Mammary epithelial cell (primary cell): ENCODE measurements at places on chromosomes 2 and 18.
A peak's percentile ranks its signal among the peaks of the same experiment; 100 is the strongest.

- DNase-seq, result no peak
Measured at GRCh38 chr2:185202381-185202780, 536.2 kb upstream of the FSIP2 start.

DNA sequence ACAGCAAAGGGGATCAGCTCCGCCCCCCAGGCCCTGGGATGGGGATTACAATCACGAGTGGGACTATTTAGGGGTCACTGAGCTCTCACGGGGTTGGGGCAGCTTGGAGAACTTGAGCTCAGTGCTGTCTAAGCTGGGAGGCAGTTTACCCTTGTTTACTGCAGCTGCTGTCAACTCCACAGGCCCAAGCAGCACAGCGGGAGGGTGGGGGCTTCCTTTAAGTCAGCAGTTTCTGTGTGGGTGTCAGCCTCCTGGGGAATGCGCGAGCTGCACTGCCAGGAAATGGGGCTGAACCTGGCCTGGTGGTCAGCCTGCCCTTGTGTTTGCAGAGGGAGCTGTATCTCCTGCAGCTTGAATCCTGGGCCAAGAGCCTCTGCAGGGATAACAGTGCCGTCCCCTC lies 29.8 kb downstream of the TOGARAM2 start:
- no peak for DNase-seq

DNA sequence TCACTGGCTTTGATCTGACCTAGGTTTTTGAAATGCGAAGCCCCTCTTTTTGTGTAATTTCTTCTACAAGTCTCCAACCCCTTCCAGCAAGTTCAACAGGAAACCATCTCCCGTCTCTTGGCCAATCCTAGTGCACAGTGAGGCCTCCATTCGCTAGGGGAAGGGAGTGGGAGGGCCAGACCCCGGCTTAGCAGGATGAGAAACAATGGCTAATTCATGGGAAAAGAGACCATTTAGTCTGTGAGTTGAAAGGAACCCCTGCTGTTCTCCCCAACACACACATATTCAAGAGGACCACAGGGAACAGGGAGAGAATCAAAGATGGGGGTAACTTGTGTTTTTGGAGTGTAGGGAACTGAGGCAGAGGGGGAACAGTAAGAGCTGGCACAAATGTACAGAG lies 83.0 kb downstream of the RTN4 start:
- DNase-seq, result no peak

- DNase-seq, result no peak
Measured at GRCh38 chr2:163200741-163201140, 362.2 kb upstream of the KCNH7 start.

- no peak for DNase-seq
Measured at GRCh38 chr2:42890791-42891355, 98.5 kb upstream of the HAAO start.

DNA sequence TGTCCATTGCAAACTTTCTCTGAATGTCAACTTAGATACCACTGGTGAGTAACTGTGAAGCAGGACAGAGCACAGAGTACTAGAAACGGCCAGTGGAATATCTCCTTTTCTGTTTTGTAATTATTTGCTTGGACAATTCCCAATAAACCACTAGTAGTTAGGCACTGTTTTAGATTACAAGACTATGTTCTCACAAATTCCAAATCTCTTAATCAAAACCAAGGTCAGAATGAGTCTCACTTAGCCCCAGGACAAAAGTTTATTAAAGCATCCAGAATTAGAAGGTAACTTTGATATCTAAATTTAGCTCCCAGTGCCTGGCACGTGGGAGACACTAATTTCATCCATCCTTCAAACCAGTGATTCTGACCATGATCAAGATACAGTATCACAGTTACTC lies 89.0 kb downstream of the ZNF521 start:
- DNase-seq, result peak; percentile 5

DNA sequence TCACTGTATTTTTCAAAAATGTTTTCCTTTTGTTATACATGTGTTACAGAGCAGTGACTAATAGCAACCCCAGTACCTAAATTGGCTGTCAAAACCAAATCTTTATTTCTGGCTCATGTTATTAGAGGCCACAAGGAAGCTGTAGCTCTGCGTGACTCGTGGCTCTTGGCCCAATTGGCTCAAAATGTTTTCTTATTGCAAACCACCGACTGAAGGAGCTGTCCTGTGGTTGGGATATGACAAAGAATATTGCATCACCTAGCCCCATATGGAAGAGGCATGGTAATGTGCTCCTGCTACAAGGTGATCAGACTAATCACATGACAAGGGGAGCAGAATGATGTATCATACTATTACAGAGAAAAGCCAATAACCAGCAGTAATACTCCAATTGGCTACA lies 1058.5 kb downstream of the CBLN2 start:
- no peak for DNase-seq

DNA sequence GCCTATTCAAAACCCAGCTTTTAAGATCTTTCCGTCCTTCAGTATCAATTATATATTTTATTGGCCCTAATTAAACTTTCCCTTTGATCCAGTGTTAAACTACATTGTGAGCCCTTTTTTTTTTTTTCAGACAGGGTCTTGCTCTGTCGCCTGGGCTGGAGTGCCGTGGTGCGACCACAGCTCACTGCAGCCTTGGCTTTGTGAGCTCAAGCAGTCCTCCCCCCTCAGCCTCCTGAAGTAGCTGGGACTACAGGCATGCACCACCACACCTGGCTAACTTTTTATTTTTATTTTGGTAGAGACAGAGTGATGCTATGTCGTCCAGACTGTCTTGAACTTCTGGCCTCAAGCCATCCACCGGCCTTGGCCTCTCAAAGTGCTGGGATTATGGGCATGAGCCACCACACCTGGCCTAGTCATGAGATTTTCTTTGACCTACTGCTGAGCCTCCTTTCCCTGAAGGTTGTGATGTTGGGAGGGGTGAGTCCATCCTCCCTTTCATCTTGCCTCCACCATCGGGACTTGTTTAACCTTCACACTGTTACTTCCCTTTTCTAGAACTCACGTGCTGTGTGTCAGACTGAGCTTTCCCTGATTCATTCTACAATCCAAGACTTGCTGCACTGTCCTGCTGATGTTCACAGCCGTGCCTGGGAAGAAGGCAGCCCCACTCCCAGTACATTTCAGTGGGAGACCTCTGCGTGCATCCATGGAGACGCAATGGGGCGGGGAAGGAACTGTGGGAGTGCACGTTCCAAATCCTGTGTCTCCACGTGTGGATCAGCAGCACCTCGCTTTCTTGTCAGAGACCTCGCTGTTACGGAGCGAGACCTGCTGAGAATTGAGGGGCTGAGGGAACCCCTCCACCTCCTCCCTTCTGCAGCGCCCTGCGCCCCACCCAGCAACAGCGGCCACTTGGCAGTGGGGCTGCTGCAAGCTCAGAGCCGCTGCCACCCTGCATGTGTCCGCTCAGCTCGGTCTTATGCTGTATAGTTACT lies 10.8 kb downstream of the OXER1 start:
- DNase-seq, result no peak

- DNase-seq, result no peak
Measured at GRCh38 chr2:26540961-26541360, 63.0 kb upstream of the OTOF start.

GRCh38 chr2:128269990-128270671 lies 48.5 kb downstream of the HS6ST1 start:
- no peak for DNase-seq

GRCh38 chr2:238473014-238473413 lies 46.3 kb downstream of the ASB1 start:
- no peak for DNase-seq

- no peak for DNase-seq
Measured at GRCh38 chr2:242011991-242012764, 142.6 kb downstream of the RTP5 start.

DNA sequence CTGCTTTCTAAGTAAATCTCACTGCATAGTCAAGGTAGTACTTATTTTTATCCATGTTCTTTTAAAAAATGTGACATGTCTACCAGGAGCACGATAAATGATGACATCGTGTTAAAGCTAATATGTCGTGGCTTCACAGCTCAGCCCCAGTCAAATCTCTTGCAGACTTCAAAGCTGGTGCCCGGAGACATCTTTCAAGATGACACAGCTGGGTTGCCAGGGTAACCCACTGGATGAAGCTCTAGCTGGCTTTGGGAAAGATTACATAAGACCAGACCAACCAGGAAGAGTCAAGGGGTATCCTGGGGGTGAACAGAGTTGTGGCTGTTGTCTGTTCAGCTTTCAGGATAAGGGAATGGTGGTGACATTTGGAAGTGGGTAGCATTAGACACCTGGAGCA lies 67.8 kb downstream of the VSNL1 start:
- DNase-seq, result no peak
